ENCODE measurements at places on chromosomes 6 and 20.

GRCh38 chr6:82954356-82954755 is 111.3 kb downstream of the UBE3D start:
- H3K27me3 ChIP-seq: no peaks in the 10 kb centered on the region
- no peak for DNase-seq
- H3K4me1 ChIP-seq: no peaks in the 10 kb centered on the region
- H3K36me3 ChIP-seq: peaks cover 8% of the 10 kb centered on the region

DNA sequence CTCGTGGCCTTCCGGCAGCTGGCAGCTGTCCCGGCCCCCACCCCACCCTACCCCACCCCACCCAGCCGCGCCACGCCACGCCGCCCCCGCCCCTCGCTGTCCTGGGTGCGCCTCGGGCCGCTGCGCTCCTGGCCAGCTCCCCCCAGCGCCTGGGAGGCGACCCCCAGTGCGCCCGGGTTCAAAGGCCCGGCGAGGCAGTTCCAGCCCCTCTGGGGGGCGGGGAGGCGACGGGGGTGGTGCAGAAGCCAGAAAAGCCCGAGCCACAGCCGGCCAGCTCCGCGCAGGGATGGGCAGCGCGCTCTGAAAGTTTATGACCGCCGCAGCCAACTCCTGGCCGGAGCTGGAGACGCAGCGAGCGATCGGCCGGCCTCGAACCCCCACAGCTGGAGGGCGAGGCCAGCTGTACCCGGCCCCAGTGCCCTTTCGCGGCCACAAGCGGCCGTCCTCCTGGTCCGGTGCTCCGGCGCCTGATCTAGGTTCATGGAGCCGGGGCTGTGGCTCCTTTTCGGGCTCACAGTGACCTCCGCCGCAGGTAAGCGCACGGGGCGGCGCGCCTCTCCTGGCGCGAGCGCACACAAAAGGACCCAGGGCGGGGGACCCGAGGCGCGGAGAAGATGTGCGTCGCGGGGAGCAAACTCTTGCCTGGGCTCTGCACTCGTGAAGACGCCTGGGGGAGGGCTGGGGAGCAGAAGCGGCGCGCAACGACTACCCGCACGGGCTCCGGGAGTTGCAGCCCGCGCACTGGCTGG is at the start of gene EDN3:
Gene EDN3, plus strand, starts transcription at position 279 of the 749 bp plus-strand sequence. Its CDS starts 202 bp downstream, at position 481.
- no peak within 1 kb of the TSS for H3K27ac ChIP-seq
- no peak for DNase-seq
- H3K36me3 ChIP-seq: no peaks in the 10 kb centered on the region
- peaks cover 90% of the 10 kb centered on the region for H3K27me3 ChIP-seq

DNA sequence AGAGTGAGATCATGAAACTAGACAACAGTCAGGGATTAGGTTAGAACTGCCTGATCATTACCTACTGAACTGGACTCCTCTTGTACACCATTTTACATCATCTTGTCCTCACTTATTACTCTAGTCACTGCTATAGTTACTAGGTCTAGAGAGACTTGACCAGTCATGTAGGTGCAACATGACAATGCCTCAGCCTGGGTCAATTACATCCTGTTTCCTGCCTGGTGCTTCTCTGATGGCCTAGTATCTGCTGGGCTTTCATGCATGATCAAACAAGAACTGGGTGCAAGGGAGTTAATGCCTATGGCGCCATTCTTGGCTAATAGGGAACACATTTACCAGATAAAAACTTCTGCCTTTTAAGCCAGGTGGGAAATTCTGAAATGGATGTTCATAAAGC is 39.2 kb upstream of the MMS22L start:
- DNase-seq: no peak
- H3K27me3 ChIP-seq: peaks cover 4% of the 10 kb centered on the region
- no peak overlapping the region for H3K4me3 ChIP-seq
- no peaks in the 10 kb centered on the region for H3K4me1 ChIP-seq

GRCh38 chr6:148573922-148574321 is 172.9 kb upstream of the UST start:
- peaks cover 7% of the 10 kb centered on the region for H3K4me1 ChIP-seq
- H3K36me3 ChIP-seq: no peaks in the 10 kb centered on the region
- peaks cover 52% of the 10 kb centered on the region for H3K27me3 ChIP-seq
- no peak overlapping the region for H3K4me3 ChIP-seq
- H3K27ac ChIP-seq: no peak overlapping the region
- no peak for DNase-seq

DNA sequence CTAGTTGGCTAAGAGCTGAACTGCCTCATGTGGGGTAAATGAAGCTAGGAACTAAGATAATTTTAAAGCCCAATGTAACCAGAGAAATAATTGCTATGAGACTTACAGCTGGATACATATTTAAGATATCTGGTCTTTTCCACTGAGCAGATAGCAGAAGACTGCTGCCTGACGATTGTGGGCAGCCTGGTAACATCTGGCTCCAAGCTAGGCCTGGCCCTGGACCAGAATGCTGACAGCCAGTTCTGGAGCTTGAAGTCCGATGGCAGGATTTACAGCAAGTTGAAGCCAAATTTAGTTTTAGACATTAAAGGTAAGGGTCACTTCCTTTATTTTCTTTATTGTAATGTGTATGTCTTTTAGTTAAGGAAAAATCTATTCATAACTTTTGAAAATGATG is 65.7 kb downstream of the RTN4IP1 start:
- no peaks in the 10 kb centered on the region for H3K27me3 ChIP-seq
- H3K27ac ChIP-seq: peak overlapping the region; percentile 65
- no peak overlapping the region for H3K4me3 ChIP-seq
- H3K4me1 ChIP-seq: no peaks in the 10 kb centered on the region
- H3K36me3 ChIP-seq: peaks cover 88% of the 10 kb centered on the region

- no peak for DNase-seq
- peaks cover 25% of the 10 kb centered on the region for H3K4me1 ChIP-seq
- H3K27me3 ChIP-seq: no peaks in the 10 kb centered on the region
- H3K4me3 ChIP-seq: no peak overlapping the region
- H3K27ac ChIP-seq: no peak overlapping the region
Measured at GRCh38 chr6:37641546-37641945, 56.1 kb downstream of the MDGA1 start.

DNA sequence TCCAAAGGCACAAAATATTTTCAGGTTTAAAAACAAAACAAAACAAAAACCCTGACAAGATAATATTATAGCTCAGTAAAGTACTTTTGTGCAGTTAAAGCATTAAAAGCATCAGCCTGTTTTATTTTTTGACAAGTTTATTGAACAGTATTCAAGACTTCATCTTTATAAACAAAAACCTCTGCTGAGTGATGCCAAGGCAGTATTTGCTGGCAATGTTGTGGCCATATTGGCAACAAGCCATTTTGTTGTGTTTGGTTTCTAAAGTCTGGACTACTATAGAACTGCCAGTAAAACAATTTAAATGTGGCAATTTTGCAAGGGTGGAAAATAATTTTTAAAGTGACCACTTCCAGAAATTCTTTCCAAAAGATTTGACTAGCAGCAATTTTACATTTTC is 15.9 kb downstream of the CPNE1 start:
- H3K27me3 ChIP-seq: no peaks in the 10 kb centered on the region
- no peak for DNase-seq
- H3K4me1 ChIP-seq: peaks cover 63% of the 10 kb centered on the region
- peaks cover 13% of the 10 kb centered on the region for H3K36me3 ChIP-seq

- no peak overlapping the region for H3K4me3 ChIP-seq
- H3K36me3 ChIP-seq: no peaks in the 10 kb centered on the region
- H3K27me3 ChIP-seq: no peaks in the 10 kb centered on the region
- H3K4me1 ChIP-seq: no peaks in the 10 kb centered on the region
- no peak overlapping the region for H3K27ac ChIP-seq
- no peak for DNase-seq
Measured at GRCh38 chr6:143099647-143100046, 39.0 kb downstream of the AIG1 start.

DNA sequence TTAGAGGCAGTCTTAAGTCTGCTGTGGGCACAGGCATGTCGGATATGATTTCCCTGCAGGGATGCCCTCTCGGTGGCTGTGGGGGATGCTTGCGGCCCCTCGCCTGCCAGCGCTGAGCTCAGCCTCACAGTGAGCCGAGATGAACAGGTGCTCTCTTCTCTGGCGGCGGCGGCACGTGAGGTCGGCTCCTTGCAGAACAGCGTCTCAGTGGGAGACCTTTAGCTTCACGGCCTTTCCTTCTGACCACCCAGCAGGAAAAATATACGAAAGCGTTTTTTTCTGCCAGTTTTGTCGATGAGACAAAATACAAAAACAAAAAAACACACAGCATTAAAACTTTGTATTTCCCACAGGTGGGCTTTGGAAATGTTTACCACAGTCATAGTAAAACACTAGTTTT is 23.6 kb downstream of the FOXA2 start:
- H3K4me3 ChIP-seq: no peak overlapping the region
- no peak overlapping the region for H3K27ac ChIP-seq
- no peak for DNase-seq
- H3K36me3 ChIP-seq: no peaks in the 10 kb centered on the region

DNA sequence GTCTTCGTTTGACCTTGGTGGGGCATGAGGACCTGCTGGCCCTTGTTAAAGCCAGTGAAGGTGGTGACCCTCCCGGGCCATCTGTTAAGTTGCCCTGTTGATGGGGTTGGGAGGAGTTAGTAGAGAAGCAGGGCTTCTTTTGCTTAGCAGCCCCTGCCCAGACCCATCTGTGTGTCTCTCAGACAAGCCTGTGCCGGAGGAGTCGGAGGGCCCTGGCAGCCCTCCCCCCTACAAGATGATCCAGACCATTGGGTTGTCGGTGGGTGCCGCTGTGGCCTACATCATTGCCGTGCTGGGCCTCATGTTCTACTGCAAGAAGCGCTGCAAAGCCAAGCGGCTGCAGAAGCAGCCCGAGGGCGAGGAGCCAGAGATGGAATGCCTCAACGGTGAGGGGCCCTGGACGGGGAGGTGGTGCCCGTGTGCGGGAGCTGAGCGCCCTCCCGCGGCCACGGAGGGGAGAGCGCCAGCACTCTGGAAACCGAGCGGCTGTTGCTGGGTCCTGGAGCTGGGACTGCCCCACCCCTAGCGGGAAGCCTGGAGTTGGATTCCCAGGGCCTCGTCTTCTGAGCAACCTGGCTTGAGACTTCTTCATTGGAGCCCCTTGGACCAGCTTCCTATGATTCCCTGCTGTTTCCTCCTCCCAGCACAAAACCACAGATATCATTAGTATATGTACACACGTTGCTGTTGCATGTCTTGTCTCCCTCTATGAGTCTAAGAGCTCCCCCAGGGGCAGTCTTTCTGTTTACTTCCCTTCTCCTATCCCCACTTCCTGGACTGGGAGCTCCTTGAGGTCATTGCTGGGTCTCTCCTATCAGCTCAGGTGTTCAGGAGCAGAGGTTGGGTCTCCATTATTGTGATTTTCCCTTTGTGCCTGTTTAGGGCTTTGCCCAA is 27.6 kb upstream of the SRF start:
- peak; percentile 83 for DNase-seq
- H3K27me3 ChIP-seq: no peaks in the 10 kb centered on the region
- peak overlapping the region; percentile 70 for H3K4me3 ChIP-seq
- H3K4me1 ChIP-seq: peaks cover 15% of the 10 kb centered on the region

DNA sequence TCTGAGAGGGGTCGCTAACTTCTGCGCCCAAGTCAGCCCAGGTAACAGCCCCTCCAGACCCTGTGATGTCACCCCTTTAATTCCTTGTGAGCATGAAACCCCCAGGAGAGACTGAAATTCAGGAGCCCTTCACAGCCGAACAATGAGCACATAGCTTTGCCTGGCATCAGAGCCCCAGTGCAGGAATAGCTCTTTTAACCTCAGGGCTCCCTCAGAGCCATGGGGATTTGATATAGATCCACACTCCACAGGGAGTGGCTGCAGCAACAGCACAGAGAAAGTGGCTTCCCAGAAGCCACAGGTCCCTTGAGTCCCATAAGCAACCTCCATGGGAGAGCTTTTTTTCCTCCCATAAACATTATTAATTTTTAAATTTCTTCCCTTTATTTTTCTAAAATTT is 150.0 kb upstream of the MARCKS start:
- H3K36me3 ChIP-seq: no peaks in the 10 kb centered on the region
- DNase-seq: no peak
- H3K4me3 ChIP-seq: no peak overlapping the region
- H3K27ac ChIP-seq: no peak overlapping the region
- no peaks in the 10 kb centered on the region for H3K4me1 ChIP-seq

GRCh38 chr6:39137245-39137644 is 22.3 kb upstream of the SAYSD1 start:
- H3K36me3 ChIP-seq: no peaks in the 10 kb centered on the region
- H3K27ac ChIP-seq: no peak overlapping the region
- peak; percentile 25 for DNase-seq
- H3K4me1 ChIP-seq: no peaks in the 10 kb centered on the region

- H3K4me3 ChIP-seq: no peak overlapping the region
- H3K36me3 ChIP-seq: peaks cover 4% of the 10 kb centered on the region
- no peaks in the 10 kb centered on the region for H3K4me1 ChIP-seq
- H3K27me3 ChIP-seq: no peaks in the 10 kb centered on the region
- no peak for DNase-seq
Measured at GRCh38 chr20:34862724-34863123, 9.9 kb downstream of the GGT7 start.

- DNase-seq: no peak
- peaks cover 21% of the 10 kb centered on the region for H3K36me3 ChIP-seq
- H3K4me3 ChIP-seq: no peak overlapping the region
Measured at GRCh38 chr20:2972126-2972525, 71.3 kb upstream of the GNRH2 start.

- no peak for DNase-seq
- H3K27me3 ChIP-seq: no peaks in the 10 kb centered on the region
- H3K4me3 ChIP-seq: no peak overlapping the region
- H3K4me1 ChIP-seq: peaks cover 38% of the 10 kb centered on the region
- peaks cover 6% of the 10 kb centered on the region for H3K36me3 ChIP-seq
- H3K27ac ChIP-seq: no peak overlapping the region
Measured at GRCh38 chr20:1623501-1624205, 3.8 kb upstream of the SIRPB1 start.

- H3K4me3 ChIP-seq: no peak overlapping the region
- H3K27ac ChIP-seq: no peak overlapping the region
- no peak for DNase-seq
- no peaks in the 10 kb centered on the region for H3K36me3 ChIP-seq
Measured at GRCh38 chr6:132604635-132605152, 15.2 kb upstream of the TAAR5 start.

- H3K36me3 ChIP-seq: peaks cover 5% of the 10 kb centered on the region
- no peak for DNase-seq
- H3K4me1 ChIP-seq: no peaks in the 10 kb centered on the region
- peaks cover 9% of the 10 kb centered on the region for H3K27me3 ChIP-seq
- H3K27ac ChIP-seq: no peak overlapping the region
Measured at GRCh38 chr20:35104685-35105295, 12.2 kb upstream of the TRPC4AP start.
